ENCODE measurements at places on chromosomes 7 and 10.

- DNase-seq = no peak
Observed at GRCh38 chr10:10684972-10685371, 332.7 kb upstream of the CELF2 start.

- DNase-seq = no peak
Observed at GRCh38 chr7:64407148-64407547, 93.4 kb downstream of the ZNF736 start.

- no peak for DNase-seq
Observed at GRCh38 chr10:2251631-2252030, 514.3 kb upstream of the ADARB2 start.

DNA sequence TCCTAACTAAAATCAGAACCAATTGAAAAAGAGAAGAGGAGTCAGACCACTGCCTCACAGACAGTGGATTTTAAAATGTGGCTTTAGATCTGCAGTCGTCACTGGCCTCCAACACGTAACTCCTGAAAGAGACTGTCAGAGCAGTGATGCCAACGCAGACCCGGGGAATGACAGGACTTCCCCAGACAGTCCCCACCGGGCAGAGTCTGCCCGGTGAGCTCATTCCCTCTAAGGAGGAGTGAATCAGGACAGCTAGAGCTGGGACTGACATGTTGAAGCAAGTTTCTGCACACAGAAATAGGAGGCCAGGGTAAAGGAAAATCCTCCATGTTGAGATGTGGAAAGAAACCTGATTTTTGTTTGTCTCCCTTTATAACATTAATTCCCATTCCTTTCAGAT lies 105.0 kb downstream of the TES start:
- DNase-seq = peak; percentile 65

GRCh38 chr10:82544377-82544776 lies 669.4 kb downstream of the NRG3 start:
- no peak for DNase-seq

GRCh38 chr7:80608336-80608735 lies 30.1 kb upstream of the CD36 start:
- DNase-seq = no peak

DNA sequence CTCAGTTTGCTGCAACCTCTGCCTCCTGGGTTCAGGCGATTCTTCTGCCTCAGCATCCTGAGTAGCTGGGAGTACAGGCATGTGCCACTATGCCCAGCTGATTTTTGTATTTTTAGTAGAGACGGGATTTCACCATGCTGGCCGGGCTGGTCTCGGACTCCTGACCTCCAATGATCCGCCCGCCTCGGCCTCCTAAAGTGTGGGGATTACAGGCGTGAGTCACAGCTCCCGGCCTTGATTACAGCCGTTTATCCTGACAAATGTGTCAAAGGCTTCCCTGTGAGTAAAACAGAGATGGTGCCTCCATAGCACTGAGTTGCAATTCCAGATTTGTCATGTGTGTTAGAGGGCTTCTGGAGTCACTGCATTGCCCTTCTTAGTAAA lies 273.7 kb downstream of the CCDC3 start:
- no peak for DNase-seq

GRCh38 chr10:26697922-26698608 lies 564 bp downstream of the PDSS1 start:
- no peak for DNase-seq

- DNase-seq = no peak
Observed at GRCh38 chr7:26087321-26088091, 64.5 kb upstream of the NFE2L3 start.

DNA sequence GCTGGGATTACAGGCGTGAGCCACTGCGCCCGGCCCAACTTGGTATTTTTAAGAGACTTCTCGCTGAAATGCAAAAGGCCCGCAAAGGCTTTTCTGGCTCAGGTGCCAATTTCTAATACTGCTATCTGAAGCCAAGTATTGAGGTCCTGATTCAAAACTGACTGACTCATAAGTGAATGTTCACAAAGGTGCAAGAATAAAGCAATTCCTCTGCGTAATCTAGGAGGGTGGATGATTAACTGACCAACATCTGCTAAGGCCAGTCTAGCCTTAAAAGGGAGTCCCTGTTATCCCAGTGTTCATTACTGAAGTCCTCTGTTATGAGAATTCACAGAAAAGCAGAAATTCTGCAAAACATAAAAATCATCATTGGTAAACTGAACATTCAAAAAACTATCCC lies 111.4 kb downstream of the SRPK2 start:
- DNase-seq = no peak

DNA sequence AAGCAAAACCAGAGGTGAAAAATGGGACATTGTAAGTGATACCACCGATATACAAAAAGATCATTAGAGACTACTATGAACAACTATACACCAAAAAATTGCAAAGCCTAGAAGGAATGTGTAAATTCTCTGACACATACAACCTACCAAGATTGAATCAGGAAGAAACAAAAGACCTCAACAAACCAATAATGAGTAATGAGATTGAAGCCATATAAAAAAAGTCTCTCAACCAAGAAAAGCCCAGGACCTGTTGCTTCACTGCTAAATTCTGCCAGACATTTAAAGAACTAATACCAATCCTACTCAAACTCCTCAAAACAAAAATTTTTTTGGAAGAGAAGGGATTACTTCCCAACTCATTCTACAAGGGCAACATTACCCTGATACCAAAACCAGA lies 134.0 kb downstream of the TPST1 start:
- no peak for DNase-seq

- DNase-seq = no peak
Observed at GRCh38 chr10:126058104-126058503, 161.7 kb downstream of the FANK1 start.

DNA sequence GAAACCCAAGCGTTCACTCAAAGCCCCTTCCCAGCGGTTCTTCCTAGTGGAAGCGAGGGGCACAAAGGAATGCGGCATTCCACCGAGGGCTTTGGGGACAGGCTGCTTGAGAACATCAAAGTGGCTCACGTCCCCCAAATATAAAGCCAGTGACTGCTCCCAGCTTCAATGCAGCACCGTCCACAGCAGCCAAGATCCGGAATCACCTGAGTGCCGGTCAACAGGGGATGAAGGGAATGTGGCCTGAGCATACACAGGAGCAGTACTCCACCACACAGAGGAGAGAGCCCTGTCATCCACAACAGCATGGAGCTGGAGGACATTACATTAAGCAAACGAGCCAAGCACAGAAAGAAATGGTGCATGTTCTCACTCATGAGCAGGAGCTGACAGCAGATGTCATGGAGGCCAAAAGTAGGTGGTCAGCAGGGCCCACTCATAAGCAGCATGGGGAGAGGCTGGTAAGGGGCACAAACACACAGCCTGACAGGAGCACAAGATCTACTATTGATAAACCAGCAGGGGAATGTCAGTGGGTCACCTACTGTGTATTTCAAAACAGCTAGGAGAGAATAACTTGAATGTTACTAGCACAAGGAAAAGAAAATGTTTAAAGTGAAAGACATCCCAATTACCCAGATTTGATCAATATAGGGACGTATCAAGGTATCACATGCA lies 79.5 kb downstream of the DIP2C start:
- DNase-seq = no peak

DNA sequence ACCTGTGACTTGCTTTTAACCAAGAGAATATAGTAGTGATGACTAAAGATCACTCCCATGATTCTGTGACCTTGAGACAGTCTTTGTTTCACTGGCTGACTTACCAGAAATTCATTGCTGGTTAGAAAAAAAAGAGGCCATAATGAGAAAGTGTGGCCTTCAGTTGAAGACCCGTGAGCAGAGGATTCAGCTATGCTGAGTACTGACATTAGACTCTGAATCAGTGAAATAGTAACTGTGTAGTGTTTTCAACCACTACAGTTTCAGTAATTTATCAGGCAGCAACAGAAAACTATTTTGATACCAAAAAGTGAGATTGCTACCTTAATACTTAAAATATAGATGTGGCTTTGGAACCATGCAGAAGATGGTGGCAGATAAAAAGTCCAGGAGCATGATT lies 298.0 kb upstream of the KCND2 start:
- no peak for DNase-seq

GRCh38 chr7:114548081-114548980 lies 133.7 kb downstream of the FOXP2 start:
- no peak for DNase-seq

- no peak for DNase-seq
Observed at GRCh38 chr7:55073051-55073511, 54.3 kb downstream of the EGFR start.

GRCh38 chr7:39488467-39489393 lies 77.5 kb upstream of the YAE1 start:
- no peak for DNase-seq

DNA sequence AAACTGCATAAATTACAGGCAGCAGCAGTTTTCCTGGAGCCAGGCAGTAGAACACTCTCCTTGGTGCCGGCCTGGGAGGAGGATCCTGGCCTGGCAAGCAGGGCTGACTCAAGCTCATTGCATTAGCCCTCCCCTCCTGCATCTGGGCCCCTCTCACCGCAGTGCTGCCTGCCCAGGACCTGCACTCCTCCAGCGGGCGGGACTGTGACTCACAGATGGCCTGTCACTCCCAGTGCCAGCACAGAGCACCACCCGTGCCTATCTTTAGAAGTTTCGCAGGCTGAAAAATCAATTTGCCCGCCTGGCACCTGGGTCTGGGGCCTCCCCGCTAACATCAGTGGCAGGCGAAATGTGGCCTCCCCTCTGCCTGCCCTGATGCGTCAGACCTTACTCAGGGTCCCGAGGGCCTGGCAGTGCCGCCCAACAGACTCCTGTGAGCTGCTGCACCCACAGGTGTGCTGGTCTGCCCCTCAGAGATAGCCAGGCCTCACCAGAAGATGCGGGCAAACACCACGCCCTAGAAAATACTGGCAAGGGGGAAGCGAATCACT lies 123.8 kb downstream of the KCNMA1 start:
- peak; percentile 91 for DNase-seq

GRCh38 chr7:31775556-31775955 lies 88.5 kb downstream of the PPP1R17 start:
- DNase-seq = no peak

DNA sequence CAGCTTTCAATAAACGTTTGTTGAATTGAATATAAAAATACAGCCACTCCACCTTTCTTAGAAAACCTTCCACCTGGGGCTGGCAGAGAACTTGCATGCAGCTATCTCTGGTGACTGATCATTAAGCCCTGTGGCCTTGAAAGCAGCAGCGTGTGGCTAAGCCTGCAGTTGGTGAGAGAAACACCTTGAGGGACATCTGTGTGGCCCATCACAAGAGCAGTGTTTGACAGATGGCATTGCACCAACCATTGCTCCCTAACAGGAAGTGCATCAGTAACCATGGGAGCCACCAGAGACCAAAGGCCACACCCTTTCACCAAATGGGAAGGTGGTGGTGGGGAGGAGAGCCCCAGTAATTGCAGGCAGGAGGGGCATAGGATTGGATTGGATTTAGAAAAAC lies 22.4 kb downstream of the RHOBTB1 start:
- DNase-seq = no peak

GRCh38 chr7:40721342-40721949 lies 586.6 kb downstream of the SUGCT start:
- peak; percentile 22 for DNase-seq

- DNase-seq = no peak
Observed at GRCh38 chr10:101850749-101851148, 7.1 kb upstream of the KCNIP2 start.

DNA sequence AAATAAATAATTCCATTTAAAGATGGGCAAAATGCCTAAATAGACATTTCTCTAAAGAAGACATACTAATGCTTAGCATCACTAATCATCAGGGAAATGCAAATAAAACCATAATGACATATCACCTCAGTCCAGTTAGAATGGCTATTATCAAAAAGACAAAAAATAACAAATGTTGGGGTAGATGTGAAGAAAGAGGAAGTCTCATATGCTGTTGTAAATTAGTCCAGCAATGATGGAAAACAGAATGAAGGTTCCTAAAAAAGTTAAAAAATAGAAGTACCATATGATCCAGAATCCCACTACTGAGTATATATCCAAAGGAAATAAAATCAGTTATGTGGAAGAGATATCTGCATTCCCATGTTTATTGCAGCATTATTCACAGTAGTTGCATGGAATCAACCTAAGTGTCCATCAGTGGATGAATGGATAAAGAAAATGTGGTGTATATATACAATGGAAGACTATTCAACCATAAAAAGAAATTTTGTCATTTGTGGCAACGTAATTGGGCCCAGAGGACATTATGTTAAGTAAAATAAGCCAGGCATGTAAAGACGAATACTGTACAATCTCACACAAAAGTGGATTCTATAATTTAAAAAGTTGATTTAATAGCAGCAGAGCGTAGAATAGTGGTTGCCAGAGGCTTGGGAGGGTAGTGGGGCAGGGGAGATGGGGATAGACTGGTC lies 52.0 kb downstream of the TCAF1 start:
- no peak for DNase-seq

DNA sequence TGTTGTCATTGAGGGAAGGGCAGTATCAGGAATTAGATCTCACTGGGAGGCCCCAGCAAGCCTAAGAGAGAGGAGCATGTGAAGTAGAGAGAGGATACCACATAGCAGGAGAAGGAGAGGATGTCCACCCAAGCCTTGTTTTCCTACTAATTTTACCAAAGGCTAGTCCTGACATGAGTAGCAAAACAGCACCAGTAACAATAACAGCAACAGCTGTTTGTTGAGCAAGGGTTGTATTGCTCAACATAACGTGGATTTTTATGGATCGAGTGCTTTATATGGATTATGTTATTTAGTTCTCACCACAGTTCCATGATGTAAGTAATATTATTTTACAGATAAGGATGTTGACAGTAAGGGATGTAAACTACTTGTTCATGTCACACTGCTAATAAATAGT lies 135.2 kb upstream of the DLX6 start:
- DNase-seq = no peak

- no peak for DNase-seq
Observed at GRCh38 chr7:131057794-131058070, 269.9 kb upstream of the MKLN1 start.

GRCh38 chr7:11170175-11170574 lies 196.5 kb downstream of the PHF14 start:
- no peak for DNase-seq

DNA sequence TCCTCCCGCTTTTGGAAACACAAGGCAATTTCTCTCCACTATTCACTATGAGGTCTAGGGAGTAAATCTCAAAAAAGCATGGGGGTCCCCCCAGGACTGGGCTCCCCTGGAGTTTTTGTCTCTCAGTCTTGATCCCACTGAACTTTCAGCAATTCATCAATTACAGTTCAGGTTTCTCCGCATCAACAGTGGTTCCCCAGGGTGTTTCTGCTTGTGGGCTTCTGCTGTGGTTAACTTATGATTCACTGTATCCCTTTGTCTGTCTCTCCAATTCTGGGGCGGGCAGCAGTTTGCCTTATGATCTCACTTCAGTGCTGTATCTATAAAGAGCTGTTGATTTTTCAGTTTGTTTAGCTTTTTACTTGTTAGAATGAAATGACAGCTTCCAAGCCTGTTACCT lies 142.6 kb upstream of the CDC14C start:
- no peak for DNase-seq

GRCh38 chr7:20320322-20320721 lies 10.4 kb upstream of the ITGB8 start:
- DNase-seq = no peak

- DNase-seq = no peak
Observed at GRCh38 chr7:50204581-50204980, 99.9 kb upstream of the IKZF1 start.
